ENCODE measurements at places on chromosomes 3 and 15.

DNA sequence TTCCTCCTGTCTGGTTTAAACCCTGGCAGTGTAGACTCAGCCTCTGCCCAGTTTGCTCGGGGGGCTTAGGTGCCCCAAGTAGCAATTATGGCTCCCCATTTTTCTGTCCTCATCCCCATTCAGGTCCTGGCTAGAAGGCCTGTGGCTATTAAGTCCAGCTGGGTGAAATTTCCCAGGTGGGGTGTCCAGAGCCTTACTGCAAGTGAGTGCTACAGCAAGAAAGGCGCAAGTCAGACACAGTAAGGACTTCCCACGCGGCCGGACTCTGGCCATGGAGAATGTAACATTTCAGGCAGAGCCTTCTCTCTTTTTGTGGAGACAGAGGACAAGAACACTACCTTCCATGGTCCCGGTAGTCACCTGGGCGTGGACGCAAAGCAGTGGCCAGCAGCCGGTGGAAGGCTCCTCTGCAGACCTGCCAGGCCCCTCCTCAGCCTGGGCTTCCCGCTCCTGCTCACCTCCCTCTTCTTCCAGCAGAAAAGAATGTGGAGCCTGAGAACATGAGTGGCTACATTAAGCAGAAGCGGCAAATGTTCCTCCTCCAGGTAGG is 23.3 kb downstream of the CFAP100 start:
- no peak for DNase-seq

GRCh38 chr15:75178938-75179745 is 22.5 kb upstream of the C15orf39 start:
- DNase-seq, result no peak

DNA sequence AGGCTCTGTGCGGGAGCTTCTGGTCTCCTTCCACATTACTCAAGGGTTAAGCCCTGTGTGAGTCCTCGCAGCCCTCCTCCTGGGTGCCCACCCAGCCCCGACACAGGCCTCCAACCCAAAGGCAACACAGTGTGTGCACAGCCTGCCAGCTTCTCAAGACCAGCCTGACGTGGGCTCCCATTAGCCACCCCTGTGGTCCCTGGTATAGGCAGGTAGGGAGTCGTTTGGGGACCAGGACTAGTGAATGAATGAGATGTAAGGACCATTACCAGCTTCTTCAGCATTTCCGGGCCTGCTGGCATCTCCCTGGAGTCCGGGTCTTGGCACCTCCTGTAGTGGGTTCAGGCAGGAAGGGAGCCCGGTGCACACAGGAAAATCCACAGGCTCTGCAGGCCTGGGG is 20.2 kb upstream of the PLXNA1 start:
- DNase-seq, result no peak

DNA sequence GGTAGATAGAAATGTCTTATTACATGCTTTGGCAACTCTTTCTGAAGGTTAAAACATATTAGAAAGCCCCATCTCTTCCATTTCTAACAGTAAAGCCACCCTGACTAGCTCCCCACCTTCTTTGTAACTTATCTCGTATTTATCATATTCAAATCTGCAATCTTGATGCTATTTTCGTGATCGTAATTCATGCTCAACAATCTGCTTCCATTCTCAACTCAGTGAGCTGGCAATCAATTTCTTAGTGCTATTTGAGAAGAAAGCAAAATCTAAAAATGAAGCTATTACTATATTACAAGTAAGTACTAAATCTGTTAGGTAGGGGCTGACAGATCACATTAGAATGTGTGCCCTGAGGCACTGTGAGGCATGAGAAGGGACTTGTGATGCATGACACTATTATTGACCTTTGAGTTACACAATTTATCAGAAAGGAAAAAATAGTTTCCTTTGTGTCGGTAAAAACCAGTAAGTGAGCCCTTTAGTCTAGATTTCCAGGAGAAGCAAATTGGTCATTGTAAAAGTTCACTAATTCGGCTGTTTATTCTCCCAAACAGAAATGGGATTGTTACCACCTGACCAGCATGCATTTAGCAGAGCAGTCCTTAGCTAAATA is 379.7 kb upstream of the CNTN6 start:
- no peak for DNase-seq

- DNase-seq, result no peak
Measured at GRCh38 chr3:124026516-124026915, 34.6 kb upstream of the ROPN1 start.

DNA sequence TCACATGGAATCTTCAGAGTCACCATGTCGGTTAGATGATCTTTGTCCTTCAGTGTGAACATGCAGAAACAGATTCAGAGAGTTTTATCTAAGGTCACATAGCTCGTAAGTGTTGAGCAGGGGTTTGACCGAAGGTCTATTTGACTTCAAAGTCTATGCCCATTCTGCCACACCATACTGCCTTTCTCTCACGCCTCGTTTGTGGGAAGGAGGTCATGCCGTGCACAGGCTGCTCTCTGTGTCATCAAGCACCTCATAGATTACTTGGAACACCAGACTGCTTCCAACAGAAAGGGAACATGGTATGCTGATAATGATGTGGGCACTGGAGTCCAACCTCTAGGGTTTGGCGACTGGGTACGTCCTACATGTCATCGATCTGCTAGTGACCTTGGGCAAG is 128.8 kb downstream of the SV2B start:
- DNase-seq, result no peak

DNA sequence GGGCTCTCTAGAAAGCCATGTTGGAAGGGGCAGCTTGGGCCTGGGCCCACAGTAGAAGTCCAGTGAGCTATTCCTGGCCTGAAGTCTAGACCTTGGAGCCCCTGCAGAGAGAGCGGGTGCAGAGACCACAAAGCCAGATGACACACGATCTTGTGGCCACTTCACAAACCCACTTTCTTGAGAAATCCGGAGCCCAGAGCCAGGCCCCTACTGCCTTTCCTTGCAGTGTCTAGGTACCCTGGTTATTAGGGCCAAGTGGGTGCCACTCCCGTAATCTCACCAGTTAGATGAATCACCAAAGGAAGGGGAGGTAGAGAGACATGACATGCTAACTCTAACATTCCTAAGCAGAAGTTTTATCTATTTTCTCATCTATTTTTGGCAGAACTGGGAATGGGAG is 72.5 kb upstream of the ADAMTSL3 start:
- no peak for DNase-seq

GRCh38 chr15:62316413-62317060 is 151.5 kb upstream of the C2CD4B start:
- no peak for DNase-seq

- DNase-seq, result no peak
Measured at GRCh38 chr3:149713730-149714654, 38.3 kb downstream of the COMMD2 start.

- no peak for DNase-seq
Measured at GRCh38 chr3:17320266-17320665, 422.2 kb downstream of the TBC1D5 start.

DNA sequence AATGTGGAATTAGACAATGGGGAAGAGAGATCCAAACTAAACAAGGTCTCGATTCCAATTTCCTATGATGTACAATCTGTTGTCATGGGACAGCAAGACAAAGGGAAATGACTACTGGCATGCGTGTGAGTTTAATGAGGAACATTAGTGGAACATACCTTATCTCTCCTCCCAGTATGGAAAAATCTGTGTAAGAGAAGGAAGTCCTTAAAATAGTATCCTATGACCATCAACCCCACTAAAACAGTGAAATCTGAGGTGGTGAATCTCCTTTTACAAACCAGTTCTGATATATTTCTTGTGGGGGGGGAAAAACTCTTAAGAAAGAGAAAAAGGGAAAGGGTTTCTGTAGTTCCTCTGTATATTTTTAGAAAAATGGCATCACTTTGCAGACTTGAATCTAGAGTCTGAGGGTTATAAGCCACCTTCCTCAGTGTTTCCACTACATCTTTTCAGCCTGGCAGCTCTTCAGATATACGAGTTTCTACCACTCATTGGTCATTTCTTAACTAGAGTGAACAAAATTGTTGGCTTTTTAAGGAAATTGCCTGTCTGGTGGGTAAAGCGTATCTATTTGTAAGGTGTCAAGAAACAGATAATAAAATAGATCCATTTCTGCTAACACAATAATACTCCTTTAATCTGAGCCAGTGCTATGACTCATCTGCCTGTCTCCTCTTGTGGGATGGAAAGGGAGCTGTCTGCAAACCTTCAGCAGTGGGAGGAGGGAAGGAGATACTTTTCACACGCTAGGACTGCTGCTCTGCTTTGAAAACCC is 3.0 kb upstream of the TNFAIP8L3 start:
- DNase-seq, result no peak

- no peak for DNase-seq
Measured at GRCh38 chr3:62065985-62066693, 307.2 kb downstream of the FEZF2 start.

GRCh38 chr3:25683882-25684281 is 19.2 kb upstream of the TOP2B start:
- DNase-seq, result no peak

GRCh38 chr15:57363661-57364060 is 12.6 kb upstream of the CGNL1 start:
- DNase-seq, result no peak

GRCh38 chr15:74976159-74976558 is 19.2 kb upstream of the SCAMP5 start:
- no peak for DNase-seq

- no peak for DNase-seq
Measured at GRCh38 chr3:69126999-69127398, 4.6 kb upstream of the LMOD3 start.

GRCh38 chr15:73956743-73957135 is 30.5 kb downstream of the LOXL1 start:
- no peak for DNase-seq

GRCh38 chr3:149243540-149243939 is 21.9 kb upstream of the CP start:
- DNase-seq, result no peak

- DNase-seq, result no peak
Measured at GRCh38 chr3:149560001-149560400, 85.5 kb downstream of the TM4SF4 start.

- DNase-seq, result no peak
Measured at GRCh38 chr3:156207802-156208685, 87.7 kb downstream of the KCNAB1 start.

GRCh38 chr3:177640319-177640965 is 443.2 kb upstream of the TBL1XR1 start:
- no peak for DNase-seq

DNA sequence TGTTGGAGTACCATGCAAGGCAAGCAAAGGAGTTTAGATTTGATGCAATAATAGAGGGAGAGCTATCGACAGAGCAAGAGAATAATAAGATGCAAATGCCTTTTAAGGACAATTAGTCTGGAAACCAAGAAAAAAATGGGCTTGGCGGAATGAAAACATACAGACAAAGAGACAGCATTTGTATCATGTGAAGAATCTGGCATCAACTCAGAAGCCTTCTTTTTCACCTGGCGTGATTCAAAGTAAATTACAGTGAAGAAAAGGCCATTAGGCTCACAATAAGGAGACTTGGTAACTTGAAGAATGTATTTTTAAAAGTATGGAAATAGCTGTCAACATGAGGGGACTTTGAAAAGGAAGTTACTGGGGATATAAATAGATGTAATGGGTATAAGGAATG is 521.2 kb upstream of the GOLIM4 start:
- DNase-seq, result no peak

GRCh38 chr3:99118381-99118780 is 216.9 kb upstream of the DCBLD2 start:
- no peak for DNase-seq

GRCh38 chr3:197376735-197377555 is 78.5 kb upstream of the DLG1 start:
- no peak for DNase-seq

- no peak for DNase-seq
Measured at GRCh38 chr15:22878103-22878502, 39.6 kb downstream of the NIPA2 start.

DNA sequence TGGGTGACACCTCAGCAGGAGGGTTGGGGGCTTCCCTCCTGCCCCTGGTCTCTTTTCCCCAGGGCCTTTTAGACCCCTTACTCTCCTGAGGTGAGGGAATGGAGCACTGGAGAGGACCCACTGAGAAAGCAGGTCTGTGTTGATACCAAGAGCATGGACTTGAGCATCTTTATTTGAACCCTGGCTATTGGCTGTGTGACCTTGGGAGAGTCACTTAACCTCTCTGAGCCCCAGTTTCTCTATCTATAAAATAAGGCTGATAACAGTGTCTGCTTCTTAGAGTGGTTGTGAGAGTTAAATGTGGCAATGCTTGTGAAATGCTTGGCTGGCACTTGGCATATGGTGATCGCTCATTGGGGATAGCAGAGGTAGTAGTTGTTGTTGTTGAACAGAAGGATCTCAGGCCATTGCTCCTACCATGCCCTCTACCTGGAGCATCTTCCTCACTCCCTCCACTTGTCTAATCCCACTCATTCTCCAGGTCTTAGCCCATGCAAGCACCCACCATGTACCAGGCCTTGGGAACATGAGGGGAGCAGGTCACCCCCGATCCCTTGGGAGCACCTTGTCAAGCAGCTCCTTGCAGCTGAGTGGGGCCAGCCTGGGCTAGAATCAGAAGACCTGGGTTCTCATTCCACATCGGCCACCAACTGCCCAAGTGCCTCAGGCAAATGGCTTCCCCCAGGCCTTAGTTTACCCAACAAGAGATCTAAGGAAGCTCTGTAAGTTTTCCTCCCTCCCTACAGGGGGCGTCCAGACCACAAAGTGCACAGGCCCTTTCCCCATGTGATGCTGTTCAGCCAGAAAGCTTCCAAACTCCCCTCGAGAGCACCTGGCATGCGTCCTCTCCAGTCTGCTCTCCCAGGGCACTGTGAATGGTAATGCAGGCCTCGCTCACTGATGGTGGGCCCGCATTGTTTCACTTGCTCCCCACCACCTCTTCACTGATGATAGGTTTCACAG is 96.7 kb downstream of the LSM3 start:
- DNase-seq, result no peak

DNA sequence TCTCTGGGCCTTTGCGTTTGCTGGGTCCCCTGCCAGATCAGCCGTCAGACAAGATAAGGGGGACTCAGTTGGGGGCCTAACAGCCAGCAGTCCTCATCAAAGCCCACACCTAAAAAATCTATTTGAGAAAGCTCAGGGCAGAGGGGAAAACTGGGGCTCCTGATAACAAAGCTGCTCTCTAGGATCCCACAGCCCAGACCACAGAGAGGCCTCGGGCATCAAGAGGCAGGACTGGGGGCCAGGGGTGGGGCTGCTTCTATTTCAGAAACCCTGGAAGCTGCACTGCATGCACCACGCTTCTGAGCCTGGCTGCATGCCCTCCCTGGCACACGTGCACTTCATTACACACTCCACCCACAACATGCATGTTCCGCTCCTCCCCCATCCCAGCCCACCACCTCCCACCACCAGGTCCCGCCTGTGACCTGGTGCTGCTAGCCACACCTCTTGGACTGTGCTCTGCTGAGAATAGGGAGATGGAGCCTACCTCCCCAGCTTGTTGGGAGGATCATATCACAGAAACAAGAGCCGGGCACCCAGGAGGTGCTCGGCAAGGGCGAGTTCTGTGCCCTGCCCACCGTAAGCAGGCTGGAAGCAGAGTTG is 26.6 kb downstream of the FBLN2 start:
- no peak for DNase-seq

GRCh38 chr3:169759256-169759655 is 5.6 kb downstream of the TERC start:
- DNase-seq, result no peak

DNA sequence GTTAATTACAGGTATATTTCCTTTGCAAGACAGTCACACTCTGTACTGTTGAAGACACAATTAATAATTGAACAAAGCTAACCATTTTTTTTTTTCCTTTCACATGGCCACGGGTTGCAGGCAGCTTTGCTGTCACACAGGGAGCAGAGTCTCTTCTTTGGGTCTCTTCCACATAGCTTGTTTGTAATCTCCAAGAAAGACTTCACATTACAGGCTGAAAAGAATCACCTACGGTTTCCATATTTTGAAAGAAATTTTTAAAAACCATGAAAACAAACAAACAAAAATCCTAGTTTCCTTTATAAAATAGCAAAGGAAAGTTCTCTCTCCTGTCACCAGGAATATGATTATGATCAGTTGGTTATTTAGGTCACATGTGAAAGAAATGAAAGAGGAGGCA is 392.6 kb downstream of the GAP43 start:
- DNase-seq, result no peak

Data from stimulated activated CD4-positive, alpha-beta T cell treated with anti-CD3 and anti-CD28 coated beads, Interleukin-1b, Interleukin-23, amount 100 ng/mL, for 1 hour (primary cell).